ENCODE measurements at places on chromosomes 2 and 18. TPM values are rescaled to one million over a fixed set of nuclear protein-coding genes. Genes with fewer than 3 reads are reported as not detected.

Gene CTNNA2
- not detected for total RNA-seq

Gene OXER1
- not detected for total RNA-seq

Gene GALNT5
- total RNA-seq: under 0.01 TPM

Gene RIF1
- total RNA-seq: 44.9 TPM

Gene RUFY4
- not detected for total RNA-seq

Gene RALB
- 143 TPM for total RNA-seq

Gene DNAJC5G
- total RNA-seq: 0.16 TPM

Gene CETN1
- total RNA-seq: not detected

Gene SPATA3
- not detected for total RNA-seq

Gene SLC5A6
- 10.7 TPM for total RNA-seq

Measured in bladder microvascular endothelial cell (primary cell).